ENCODE measurements at places on chromosomes 6 and 20.

DNA sequence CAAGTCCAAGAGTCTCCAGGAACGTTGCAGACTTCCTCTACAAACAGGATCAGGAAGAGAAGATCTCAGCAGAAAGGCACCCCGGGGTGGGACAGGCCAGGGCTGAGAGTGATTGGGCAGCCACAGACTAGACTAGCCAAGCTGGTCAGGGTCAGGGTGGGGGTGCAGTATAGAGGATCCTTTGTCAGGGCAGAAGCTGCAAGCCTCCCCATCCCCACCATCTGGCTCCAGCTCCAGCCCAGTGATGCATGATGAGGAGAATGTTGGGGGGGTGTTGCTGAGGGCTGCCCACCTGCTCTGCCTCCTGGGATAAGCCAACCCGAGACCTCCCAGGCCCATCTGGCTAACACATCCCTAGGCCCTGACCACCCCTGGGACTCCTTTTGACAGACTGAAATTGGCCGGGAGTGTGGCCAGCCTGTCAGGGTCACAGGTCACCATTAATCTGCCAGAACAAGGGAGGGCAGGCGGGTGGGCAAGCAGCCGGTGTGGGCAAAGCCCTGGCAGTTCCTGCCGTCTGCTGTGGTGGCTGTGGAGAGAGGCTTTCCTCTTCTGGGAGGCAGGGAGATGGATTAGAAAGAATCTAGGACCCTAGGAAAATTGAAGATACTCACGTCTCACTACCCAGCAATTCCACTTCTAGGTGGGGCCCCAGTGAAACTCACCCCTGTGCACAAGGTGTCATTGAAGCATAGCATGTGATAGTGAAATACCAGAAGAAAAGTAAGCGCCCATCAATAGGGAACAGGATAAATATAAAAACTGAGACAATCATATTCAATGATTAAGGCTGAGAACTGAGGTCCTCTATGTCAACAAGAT, 22.1 kb upstream of the SNTA1 start:
- DNase-seq = no peak

GRCh38 chr6:108635505-108636226, 74.9 kb downstream of the FOXO3 start:
- no peak for DNase-seq

- DNase-seq = no peak
Observed at GRCh38 chr6:168100011-168100802, 21.2 kb upstream of the FRMD1 start.

- no peak for DNase-seq
Observed at GRCh38 chr20:49270177-49270576, 7.7 kb downstream of the ZNFX1 start.

GRCh38 chr20:25039697-25040437, 18.1 kb downstream of the ACSS1 start:
- DNase-seq = no peak

DNA sequence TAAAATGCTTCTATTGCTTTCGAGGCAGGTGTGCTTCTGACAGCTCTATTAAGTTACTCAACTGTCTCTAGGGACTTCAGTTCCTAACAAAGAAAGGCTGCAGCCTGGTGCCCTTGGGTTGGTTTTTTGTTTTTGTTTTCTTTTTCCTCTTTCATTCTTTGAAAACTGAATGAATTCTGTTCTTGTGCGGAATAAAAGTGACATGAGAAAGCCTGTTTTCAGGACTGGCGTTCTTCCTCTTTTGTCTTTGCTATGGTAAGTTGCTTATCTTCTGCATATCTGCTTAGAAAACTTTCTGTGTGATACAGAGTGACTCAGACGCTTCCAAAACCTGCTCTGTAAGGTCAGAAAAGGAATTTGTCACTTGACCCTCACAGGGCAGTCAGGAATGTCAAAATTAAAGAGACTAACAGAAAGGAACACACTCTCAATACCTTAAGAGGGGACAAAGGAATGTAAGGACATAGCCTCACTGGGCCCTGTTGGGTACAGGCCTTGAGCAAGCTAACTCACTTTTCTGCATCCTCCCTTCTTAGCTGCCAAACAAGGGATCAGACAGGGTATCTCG, 56.2 kb upstream of the NHSL1 start:
- no peak for DNase-seq

GRCh38 chr6:140208286-140208685, 833.8 kb upstream of the CITED2 start:
- DNase-seq = no peak

- DNase-seq = no peak
Observed at GRCh38 chr6:135814043-135814442, 37.5 kb upstream of the PDE7B start.

- no peak for DNase-seq
Observed at GRCh38 chr6:36042618-36043260, 15.1 kb downstream of the MAPK14 start.

- DNase-seq = no peak
Observed at GRCh38 chr6:138104618-138105213, 2.5 kb downstream of the PERP start.

GRCh38 chr6:27669624-27670301, 196.9 kb upstream of the ZNF184 start:
- DNase-seq = no peak

DNA sequence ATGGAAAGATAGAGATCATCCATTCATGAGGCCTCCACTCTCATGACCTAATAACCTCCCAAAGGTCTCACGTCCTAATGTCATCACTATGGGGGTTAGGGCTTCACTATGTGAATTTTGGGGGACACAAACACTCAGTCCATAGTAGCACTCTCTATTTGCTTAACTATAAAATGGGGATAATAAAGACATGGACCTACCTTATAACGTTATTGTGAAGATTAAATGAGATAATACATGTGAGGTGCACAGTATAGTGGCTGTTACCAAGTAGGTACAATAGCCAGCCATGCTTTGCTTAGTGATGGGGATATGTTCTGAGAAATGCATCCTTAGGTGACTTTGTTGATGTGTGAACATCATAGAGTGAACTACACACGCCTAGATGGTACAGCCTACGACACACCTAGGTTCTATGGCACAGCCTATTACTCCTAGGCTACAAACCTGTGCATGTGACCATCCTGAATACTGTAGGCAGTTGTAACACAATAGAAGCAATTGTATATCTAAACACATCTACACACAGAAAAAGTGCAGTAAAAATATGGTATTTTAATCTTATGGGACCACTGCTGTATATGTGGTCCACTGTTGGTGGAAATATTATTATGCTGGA, 39.7 kb downstream of the PPP1R14C start:
- DNase-seq = no peak

DNA sequence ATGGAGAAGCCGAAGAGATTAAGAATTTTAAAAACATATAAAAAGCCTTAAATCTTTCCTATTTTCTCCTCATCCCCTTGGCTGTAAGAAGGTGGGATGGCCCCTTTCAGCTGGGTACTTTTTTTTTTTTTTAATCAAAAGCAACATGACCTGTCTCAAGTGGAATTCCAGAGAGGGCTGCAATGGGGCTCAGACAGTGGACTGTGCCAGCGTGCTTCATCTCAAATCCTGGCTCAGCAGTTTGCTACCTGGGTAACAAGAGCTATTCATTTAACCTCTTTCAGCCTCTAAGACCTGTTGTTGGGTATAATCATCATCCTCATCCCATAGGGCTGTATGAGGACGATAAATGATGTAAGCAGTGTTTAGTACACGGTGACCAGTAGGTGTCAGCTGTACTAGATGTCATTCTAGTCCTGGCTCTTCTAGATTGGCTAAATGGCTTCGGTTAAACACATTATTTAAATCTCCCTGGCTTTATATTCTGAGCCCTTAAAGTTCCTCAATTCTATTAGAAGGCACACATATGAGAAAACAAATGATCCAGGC, 6.9 kb upstream of the PPP1R3G start:
- no peak for DNase-seq

DNA sequence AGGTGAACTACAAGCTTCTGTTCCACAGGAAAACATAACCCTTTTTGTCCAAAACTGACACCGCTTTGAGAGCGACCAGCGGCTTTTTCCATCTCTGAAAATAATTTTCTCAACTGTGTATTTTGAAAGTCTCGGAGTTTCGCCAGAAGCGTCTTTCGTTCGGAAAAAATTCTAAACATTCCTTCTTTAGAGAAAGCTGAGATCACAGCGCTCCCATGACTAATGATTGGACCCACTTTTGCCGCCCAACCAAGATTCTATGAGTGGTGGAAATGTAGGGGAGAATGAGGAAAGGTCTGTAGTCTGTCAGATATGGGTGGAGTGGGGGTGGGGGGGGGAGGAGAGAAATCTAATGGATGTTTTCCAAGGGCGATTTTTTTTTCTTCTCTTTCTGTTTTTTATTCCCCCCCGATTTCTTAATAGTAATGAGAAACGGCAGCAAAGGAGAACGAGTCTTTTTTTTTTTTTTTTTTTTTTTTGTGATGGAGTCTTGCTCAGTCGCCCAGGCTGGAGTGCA, 189.3 kb downstream of the TRIM27 start:
- no peak for DNase-seq

GRCh38 chr20:42027746-42028268, 409.6 kb upstream of the CHD6 start:
- no peak for DNase-seq

DNA sequence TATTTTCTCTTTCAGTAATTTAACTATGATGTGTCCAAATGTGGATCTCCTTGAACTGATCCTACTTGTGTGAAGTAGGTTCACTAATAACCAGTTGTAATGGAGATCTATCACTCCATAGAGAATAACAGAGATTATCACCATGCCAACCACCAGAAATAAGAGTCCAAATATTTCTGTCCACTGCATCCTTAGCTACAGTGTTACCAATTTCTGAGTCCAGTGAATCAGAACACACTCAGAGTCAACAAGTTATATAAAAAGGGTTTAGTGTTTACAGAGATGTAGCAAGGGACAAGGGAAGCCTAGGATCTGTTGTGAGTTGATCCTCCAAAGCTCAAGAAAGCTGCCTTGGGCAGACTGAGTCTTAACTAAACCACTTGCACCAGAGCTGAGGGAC, 882.8 kb downstream of the TBC1D32 start:
- DNase-seq = no peak

DNA sequence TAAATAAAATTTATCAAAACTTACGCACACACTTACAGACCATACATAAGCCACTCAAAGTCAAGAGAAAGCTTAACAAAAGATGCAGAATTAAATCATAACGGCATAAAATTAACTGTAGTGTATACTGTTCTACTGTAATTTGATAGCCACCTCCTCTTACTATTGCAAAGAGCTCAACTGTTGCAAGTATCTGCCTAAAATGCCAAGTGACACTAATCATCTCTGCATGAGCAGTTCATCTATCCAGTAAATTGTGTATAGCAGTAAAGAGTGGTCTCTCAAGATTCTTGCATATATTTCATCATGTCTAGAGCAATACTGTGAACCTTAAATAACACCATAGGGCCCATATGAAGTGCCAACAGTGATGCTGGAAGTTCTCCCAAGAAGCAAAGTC, 12.3 kb downstream of the OR2H2 start:
- no peak for DNase-seq

DNA sequence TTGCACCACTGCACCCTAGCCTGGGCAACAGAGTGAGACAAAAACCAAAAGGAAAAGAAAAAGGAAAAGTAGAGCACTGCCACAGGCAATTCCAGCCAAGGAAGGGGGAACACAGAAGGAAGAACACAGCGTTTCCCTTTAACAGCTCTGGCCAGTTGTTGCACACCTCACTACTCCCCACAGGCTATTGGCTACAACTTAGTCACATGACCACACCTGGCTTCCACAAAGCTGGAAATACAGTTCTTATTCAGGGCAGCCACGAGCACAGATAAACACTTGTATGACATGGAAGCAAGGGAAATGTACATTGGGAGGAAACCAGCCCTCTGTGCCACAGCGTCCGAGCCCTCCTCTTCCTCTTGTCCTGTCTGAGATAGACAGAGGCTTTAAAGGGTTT, 249.0 kb upstream of the JARID2 start:
- DNase-seq = no peak

GRCh38 chr20:2178318-2179232, 76.9 kb downstream of the STK35 start:
- no peak for DNase-seq

GRCh38 chr20:59571551-59572314, 32.6 kb upstream of the PHACTR3 start:
- peak; percentile 12 for DNase-seq

DNA sequence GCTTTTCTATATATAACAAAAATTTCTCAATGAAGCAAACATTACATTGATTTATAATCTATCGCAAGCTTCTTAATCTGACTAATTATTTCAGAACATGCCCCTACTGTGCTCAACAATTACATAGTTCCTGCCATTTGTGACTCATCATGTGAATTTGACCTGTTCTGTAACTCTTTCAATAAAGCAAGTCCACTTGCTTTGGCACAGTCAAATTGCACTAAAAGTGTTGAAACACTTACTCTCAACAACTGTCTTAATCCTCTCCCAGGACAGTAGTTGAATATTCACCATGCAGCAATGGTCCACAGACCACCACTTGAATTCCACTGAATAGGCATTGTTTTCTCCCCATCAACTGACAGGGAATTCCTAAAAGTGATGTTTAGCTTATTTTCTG, 67.7 kb upstream of the SPTLC3 start:
- DNase-seq = no peak

- no peak for DNase-seq
Observed at GRCh38 chr6:38155621-38156204, 336.2 kb downstream of the ZFAND3 start.

GRCh38 chr6:115000736-115001135, 657.9 kb upstream of the HS3ST5 start:
- DNase-seq = no peak

- DNase-seq = no peak
Observed at GRCh38 chr20:2825761-2826160, 9.6 kb downstream of the TMEM239 start.

- peak; percentile 14 for DNase-seq
Observed at GRCh38 chr20:51326201-51326819, 216.2 kb downstream of the NFATC2 start.

GRCh38 chr6:111767752-111768430, 105.4 kb downstream of the FYN start:
- no peak for DNase-seq

DNA sequence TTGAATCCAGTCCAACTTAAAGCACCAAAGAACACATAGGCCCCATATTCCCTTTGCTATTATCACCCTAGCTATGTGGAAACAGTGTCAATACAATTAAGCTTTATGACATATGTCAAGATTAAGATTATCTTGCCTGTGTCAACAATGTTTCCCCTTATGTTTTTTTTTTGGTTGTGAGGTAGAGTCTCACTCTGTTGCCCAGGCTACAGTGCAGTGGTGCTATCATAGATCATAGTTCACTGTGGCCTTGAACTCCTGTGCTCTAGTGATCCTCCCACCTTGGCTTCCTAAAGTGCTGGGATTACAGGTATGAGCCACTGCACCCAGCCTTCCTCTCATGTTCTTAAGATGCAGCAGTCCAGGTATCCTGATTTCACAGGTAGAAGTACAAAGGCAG, 17.8 kb downstream of the AFG1L start:
- no peak for DNase-seq

- no peak for DNase-seq
Observed at GRCh38 chr6:39760226-39760952, 31.8 kb upstream of the DAAM2 start.

GRCh38 chr6:159815410-159815809, 15.3 kb downstream of the PNLDC1 start:
- DNase-seq = no peak

GRCh38 chr6:148295261-148295887, 47.3 kb upstream of the SASH1 start:
- DNase-seq = no peak

Data from activated CD4-positive, CD25-positive, alpha-beta regulatory T cell treated with anti-CD3 and anti-CD28 coated beads, Interleukin-2, amount 50 U/mL, for 16 hours (primary cell).